ENCODE measurements at places on chromosomes 3 and 15. TPM values are rescaled to one million over a fixed set of nuclear protein-coding genes. Genes with fewer than 3 reads are reported as not detected.

Gene NOX5
- not detected for total RNA-seq

Gene GUCA1C
- total RNA-seq: not detected

Gene AADACL2
- not detected for total RNA-seq

- DNase-seq: no peak
These were observed 52.3 kb downstream of the SUCLG2 start for GRCh38 chr3:67601919-67602608.

GRCh38 chr15:78909160-78909695, 35.6 kb downstream of the CTSH start:
- no peak for DNase-seq

GRCh38 chr3:193345431-193345830, 33.1 kb downstream of the ATP13A5 start:
- DNase-seq: no peak

DNA sequence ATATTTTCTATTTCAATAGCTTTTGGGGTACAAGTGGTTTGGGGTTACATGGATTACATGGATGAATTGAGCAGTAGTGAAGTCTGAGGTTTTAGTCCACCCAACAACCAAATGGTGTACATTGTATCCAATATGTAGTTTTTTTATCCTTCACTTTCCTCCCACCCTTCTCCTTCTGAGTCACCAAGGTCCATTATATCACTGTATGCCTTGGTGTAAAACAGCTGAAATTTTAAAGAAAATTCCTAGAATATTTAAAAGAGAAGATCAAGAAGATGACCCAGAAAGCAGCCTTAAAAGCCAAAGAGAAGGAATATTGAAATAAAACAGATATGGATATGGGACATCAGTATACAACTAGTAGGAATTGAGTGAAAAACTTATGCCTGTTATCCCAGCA, 204.2 kb upstream of the COL8A1 start:
- DNase-seq: no peak

Measured in right lobe of liver (tissue), 6 donors.